ENCODE measurements at places on chromosomes 2 and 18. TPM values are rescaled to one million over a fixed set of nuclear protein-coding genes. Genes with fewer than 3 reads are reported as not detected.

The CNTNAP5 gene
- under 0.01 TPM for total RNA-seq

The DGUOK gene
- 41.2 TPM for total RNA-seq

The GPAT2 gene
- 0.60 TPM for total RNA-seq

The PLCL1 gene
- 0.11 TPM for total RNA-seq

The KIAA2012 gene
- total RNA-seq, result not detected

The SPEG gene
- not detected for total RNA-seq

The GPR39 gene
- not detected for total RNA-seq

The CD8A gene
- not detected for total RNA-seq

The GKN1 gene
- total RNA-seq, result not detected

The CYBRD1 gene
- total RNA-seq, result 24.5 TPM

The SNED1 gene
- total RNA-seq, result 17.9 TPM

The TSPYL6 gene
- total RNA-seq, result not detected

The ALPP gene
- total RNA-seq, result not detected

The EHD3 gene
- 6.6 TPM for total RNA-seq

The WBP1 gene
- 37.3 TPM for total RNA-seq

The DAW1 gene
- not detected for total RNA-seq

The RGPD3 gene
- total RNA-seq, result 0.17 TPM

The EFR3B gene
- 0.54 TPM for total RNA-seq
